ENCODE measurements at places on chromosomes 13 and 19.
A peak's percentile ranks its signal among the peaks of the same experiment; 100 is the strongest.

DNA sequence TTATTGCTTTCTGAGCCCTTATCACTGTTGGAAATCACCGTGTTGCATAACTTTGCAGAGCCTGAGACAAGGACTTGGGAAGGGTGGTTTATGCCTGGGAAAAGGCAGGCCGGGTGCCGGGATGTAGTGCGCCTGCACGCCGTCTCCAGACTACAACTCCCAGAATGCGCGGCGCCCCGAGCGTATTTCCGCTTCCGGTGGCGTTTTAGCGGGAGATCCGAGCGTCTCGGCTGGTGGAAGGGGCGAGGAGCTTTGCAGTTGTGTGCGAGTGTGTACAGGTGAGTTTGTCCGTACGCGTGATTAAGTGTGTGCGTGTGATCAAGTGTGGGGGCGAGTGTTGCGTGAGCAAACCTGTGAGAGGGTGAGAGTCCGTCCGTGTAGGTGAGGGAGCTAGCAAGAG lies 75.4 kb downstream of the PEG3 start:
- DNase-seq: no peak

GRCh38 chr13:103759361-103759760 lies 693.1 kb upstream of the SLC10A2 start:
- no peak for DNase-seq

DNA sequence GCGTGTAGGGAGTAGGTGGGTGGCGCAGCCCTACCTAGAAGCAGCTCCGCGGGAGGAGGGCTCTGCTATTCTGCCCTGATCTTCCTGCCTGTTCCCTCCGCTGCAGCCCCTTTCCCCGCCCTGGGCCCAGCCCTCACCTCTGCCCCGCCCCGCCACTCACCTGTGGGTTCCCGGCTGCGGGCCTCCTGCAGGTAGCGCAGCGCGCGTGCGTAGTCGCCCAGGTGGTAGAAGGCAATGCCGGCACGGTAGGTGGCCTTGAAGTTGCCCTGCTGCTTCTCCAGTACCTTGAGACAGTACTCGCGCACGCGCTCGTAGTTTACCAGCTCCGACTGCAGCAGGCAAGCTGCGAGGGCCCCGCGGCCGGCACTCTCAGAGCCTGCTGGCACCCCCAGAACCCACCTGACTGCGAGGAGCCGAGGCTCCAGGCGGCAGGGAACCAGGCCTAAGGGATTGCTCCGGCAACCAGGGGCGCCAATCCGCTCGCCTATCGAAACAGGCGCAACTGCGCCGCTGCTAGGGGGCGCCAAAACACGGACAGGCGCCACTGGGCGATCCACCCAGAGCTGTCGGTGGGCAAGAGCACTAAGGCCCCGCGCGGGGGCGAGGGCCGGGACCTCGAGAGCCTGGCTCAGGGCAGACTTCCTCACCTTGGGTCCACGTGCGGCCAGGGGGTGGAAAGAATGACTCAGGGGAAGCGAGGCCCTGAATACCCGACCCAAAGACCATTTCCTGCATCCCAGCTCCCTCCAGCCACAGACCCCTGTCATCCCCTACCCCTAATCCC lies 965 bp downstream of the TTC9B start:
- no peak for DNase-seq

GRCh38 chr19:19068659-19069654 lies 5.2 kb downstream of the SLC25A42 start:
- DNase-seq: no peak

- DNase-seq: no peak
These were observed 29.6 kb downstream of the EPN1 start for GRCh38 chr19:55704494-55705245.

GRCh38 chr13:111846391-111847159 lies 220.4 kb upstream of the SOX1 start:
- no peak for DNase-seq

DNA sequence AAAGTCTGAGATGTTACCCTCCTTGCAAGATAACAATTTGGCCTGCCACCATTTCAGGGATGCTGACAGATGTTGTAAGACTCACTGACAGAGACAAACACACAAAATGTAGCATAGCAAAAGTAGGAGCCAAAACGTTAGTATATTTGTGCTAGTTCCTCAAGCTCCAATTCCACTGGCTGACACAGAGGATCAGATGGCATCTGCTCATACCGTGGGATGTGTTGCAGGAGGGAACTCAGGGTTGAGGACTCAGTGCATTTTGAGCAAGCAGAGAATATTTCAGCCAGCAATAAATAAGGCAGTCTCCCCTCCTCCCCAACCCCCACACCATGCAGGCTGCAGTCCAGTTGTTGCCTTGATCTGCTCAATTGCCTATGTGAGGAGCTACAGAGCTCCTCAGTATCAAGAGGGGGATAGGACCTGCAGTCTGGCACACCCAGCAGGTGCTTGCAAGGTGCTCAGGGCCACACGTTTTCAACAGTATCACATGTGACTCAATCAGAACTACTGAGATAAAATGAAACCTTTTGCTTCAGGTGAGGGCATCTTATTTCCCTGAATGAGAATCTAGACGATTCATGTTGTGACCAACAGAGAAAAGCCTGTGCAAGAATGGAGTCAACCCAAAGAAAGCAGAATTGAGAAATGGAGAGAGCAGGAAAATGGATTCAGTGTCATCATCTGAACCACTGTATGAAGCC lies 23.6 kb upstream of the LRCH1 start:
- DNase-seq: no peak

GRCh38 chr13:70255406-70255991 lies 147.2 kb upstream of the KLHL1 start:
- no peak for DNase-seq

GRCh38 chr19:16739546-16739945 lies 19.9 kb downstream of the NWD1 start:
- no peak for DNase-seq

DNA sequence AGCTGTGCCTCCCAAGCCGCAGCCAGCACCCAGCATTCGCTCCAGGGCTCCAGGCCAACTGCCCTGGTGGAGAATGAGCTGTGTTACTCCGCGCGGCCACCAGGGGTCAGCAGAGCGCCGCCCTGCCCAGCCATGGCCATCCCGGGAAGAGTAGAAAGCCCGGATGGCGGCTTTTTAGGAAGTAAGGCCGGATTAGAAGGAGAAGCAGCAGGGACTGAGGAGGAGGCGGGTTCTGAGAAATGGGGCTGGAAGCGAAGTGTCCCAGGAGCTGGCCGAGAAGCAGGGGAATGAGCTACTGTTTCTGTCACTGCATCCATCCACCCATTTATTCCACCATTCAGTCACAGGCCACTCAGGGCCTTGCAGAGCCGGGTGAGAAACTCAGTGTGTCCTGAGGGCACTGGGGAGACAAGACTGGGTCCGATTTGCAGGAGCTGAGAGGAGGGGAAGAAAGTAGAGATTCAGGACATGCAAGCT lies 6.6 kb upstream of the NPAS1 start:
- no peak for DNase-seq

GRCh38 chr13:53100394-53101063 lies 71.9 kb downstream of the OLFM4 start:
- no peak for DNase-seq

DNA sequence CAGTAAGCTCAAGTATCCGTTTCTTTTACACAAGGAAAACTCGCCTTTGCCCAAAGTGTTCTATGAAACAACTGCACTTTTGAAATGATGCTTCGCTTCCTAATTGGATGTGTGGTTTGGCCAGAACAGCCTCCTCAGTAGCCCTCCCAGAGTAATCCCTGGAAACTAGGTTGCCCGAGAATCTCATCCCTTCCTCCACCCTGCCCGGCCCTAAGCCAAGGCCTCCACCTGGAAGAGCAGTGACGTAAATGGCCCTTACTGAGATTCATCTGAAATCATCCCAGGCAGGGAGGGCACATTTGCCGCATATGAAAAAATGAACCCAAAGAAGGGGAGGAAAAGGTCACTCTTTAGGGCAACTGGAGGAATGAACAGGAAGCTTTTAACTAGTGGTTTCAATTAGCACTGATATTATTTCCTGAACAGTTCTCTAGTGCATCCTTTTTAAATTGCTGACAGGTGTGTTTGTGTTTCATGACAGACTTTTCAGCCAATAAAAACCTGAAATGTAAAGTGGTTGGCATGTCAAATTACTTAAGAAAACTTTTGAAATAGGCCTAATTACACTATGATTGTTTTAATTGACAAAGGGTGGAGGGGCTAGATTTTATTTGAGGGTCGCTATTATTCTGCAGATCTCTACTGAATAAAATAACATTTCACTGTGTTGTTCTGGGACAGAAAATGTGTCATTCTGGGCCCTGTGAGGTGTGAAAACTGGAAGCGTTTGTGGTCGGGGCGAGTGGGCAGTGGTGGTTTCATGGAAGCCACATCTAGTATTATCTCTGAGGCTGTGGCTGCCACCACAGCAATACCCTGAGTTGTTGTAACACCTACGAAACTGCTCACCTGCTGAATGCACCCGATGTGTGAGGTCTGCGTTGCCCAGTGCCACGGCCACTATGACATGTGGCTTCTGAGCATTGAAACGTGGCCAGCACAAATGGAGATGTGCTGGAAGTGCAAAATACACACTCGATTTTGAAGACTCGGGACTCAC lies 112.1 kb downstream of the ZIC5 start:
- DNase-seq: peak; percentile 2

- no peak for DNase-seq
These were observed 1238.9 kb downstream of the UQCRFS1 start for GRCh38 chr19:27974082-27974513.

GRCh38 chr13:105908586-105908985 lies 626.9 kb downstream of the EFNB2 start:
- DNase-seq: peak; percentile 9

DNA sequence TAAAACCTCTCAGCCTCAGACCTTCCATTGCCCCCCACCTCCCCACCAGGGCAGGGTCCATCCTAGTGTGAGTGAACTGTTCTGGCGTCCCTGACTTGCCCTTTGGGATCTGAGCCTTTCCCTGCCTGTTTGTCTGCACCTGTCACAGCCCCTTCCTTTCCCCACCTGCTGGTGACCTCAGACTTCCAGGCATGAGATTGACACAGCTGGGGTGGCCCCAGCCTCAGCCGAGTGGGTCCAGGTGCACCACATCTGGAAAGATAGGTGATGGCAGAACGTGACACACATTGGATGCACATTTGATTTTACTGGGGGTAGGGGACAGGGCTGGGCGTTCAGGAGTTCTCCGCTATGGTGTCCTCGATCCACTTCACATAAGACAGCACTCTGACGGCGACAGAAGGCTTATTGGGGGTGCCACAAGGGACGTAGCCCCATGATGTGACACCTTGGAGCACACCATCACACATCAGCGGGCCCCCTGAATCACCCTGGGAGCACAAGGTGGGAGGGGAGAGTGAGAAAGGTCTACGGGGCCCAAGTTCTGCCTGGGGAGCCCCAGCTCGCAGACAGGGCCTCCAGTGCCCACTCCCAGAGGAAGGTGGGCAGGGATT lies 4.6 kb downstream of the KLK1 start:
- DNase-seq: no peak

DNA sequence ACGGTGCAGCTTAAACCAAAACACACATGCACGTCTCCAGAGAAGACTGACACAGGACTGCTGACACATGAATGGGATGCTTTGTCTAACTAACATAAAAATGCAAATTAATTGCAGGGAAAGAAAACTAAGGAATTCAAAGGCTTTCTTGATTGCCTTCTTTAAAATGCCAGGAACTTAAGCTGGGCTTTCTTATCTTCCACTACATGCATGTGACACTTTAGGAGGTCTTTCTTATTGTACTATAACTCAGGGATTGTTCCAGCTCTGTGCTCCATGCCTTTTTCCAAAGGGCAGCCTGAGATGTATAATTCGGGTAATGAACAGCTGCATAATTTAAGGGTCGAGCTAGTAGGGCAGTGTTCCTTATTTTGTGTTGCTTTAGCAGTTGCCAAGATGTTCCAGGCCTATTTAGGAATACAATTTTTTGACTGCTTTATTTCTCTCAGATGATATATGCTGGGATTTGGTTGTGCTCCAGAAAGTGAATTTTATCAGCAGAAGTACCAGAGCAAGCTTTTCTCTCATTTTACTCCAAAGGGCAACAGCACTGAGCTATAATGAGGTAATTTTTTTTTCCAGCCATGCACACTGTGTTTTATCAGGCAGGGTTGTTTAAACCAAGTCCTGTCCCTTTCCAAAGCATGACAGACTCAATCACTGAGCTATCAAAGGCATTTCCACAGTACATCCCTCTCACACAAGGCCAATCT lies 885.2 kb downstream of the PCDH9 start:
- no peak for DNase-seq

DNA sequence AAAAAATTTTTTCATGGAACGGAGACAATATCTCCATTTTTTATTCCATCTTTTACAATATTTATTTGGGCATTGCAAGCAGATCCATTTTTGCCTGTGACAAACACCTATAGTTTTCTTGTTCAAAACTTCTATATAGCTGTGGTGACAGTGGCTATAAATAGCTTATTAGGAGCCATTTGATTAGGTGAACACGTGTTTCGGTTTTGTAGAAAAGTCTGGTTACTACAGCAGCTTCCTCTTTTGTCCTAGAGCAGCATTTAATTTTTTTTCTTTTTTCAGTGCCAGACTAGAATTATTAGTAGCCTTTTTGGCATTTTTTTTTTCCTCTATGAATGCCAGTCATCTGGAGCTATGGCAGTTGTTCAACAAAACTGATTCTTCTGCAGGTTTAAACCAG lies 123.5 kb downstream of the RXFP2 start:
- DNase-seq: no peak

DNA sequence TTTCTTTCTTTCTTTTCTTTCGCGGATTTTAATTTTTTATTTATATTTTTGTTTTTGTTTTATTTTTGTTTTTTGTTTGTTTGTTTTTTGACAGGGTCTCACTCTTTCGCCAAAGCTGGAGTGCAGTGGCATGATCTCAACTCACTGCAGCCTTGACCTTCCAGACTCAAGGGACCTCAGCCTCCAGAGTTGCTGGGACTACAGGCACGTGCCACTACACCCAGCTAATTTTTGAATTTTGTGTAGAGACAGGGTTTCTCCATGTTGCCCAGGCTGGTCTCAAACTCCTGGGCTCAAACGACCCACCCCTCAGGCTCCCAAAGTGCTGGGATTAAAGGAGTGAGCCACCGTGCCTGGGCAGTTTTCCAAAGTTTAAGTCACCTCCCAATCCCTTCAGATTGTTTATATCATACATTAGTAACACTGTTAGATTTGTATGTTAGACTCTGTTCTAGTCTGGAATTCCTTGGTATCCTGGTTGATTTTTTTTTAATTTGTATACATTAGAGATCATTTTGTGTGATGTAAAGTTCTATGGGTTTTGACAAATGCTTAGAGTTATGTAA lies 597.3 kb downstream of the DCT start:
- peak; percentile 32 for DNase-seq

DNA sequence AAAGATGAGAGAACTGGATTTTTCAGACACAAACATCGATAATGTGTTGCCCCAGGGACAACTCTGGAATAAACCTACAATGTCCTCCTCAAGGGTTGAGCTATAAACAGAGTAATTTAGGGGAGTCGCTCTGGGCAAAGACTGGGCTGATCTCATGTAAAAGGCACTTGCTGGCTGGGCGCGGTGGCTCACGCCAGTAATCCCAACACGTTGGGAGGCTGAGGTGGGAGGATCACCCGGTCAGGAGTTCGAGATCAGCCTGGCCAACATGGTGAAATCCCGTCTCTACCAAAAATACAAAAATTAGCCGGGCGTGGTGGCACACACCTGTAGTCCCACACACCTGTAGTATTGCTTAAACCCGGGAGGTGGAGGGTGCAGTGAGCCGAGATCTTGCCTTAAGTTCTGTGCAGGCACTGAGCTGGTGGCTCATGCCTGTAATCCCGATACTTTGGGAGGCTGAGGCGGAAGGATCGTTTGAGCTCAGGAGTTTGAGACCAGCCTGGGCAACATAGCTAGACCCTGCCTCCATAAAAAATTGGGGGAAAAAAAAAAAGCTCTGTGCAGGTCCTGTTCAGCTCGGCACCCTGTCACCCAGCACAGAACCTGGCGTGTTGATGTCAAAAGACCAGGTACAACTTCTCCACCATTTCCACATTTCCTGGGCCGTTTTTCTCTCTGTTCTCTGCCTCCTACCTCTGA lies 1.4 kb downstream of the TIMM44 start:
- DNase-seq: no peak
